ENCODE measurements at places on chromosomes 2 and 18.

GRCh38 chr2:11222845-11223244, 67.6 kb downstream of the SLC66A3 start:
- no peak for DNase-seq

DNA sequence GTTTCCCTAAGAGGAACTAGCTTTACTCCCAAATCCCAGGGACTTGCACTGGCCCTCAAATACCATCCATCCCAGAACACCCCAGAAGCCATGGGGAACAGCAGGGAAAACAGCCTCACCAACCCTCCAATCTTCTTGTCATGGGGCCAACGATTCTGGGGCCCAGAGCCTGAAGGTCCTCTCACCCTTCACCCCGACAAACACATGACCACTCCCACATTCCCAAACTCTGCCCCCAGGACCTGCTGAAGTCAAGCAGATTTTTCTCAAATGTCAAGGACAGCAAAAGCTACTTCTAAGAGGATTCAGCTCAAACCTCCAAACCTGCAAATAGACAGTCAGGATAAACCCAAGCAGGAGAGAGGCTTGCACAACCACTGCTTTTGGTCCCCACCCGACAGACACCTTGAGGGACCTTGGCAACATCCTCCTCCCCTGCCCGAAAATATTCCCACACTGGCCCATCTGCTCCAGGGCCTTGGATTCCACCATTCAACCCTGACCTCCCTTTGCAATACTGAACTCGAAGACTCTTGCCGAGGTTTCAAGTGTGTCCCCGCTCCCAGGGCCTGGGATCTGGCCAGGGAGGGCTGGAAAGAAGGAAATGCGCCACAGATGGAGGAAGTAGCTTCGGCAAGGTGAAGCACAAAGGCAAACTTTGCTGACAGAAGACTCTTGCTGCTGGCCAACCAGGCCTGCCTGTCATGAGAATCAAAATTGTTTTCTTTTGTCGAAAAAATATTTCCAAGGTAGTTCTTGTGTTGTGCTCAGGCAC, 143.3 kb downstream of the ZFP36L2 start:
- no peak for DNase-seq

- DNase-seq, result no peak
Measured at GRCh38 chr2:98769784-98770183, 38.9 kb upstream of the MGAT4A start.

DNA sequence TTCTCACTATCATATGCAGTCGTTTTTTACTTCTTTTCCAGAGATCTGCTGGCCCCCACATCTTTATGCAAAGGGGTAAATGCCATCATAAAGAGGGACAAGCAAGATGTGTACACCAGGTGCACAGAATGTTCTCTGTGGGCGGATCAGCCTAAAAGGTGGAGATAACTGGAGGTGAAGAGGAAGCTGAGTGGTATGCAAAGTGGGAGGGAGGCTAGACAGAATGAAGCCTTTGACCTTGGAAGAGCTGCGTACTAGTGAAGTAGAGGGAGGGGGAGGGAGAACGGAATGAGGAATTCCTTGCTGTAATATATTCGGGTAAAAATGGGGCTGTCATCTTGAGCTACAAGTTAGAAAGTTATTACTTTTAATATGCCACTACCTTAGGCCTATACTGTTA, 287.5 kb upstream of the VRK2 start:
- no peak for DNase-seq

GRCh38 chr18:49876536-49876935, 63.2 kb upstream of the ACAA2 start:
- no peak for DNase-seq

All from WTC11 (cell line).